Left renal pelvis (tissue), 4 donors: ENCODE measurements at places on chromosomes 3 and 15.

DNA sequence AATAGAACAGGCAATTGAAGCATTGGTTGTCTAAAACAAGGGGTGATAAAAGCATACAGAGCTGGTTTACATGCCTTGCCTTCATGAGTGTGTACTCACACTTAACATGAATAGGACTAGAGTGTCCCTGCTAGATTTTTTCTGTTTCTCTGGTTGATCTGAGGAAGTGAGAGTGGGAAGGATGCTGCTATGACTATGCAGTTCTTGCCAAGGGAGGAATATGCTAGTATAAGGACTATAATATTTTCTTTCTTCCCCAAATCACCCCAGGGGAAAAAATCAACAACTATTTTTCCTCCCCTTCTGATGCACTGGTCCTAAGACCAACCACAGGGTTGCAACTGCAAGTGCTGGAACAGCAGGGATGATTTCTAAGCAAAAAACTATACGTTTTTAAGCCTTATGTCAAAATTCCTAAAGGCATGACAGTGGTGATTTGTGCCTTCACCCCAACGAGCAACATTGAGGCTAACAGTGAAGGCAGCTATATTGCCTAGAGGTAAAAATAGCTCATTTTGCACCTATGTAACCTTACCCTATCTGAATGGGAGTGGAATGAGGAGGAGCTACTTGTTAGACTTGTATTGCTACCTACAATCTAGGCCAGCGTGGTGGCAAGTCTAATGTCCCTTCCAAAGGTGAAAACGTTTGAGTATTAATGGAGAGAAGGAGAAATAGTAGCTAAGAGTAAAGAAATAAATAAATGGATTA lies 33.5 kb upstream of the USP8 start:
- no peak for DNase-seq

DNA sequence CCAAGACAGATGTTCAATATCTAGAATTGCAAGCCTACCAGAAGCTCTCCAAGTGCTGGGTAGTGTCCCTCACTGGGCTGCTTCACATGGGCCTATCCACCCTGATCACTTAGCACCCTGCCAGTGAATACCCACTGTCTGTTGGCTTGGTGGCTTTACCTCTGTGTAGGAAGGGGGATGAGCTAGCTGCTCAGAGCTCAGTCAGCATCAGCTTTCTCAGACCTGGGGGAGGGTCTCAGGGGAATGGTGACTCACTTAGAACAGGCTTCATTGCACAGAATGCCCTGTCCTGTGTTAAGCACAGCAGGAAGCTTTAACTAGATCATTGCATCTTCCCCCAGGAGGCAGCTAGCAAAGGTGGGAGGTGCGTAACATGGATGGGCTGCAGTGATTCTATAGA lies 209.8 kb downstream of the PDCD6IP start:
- no peak for DNase-seq

GRCh38 chr3:27311400-27311799 lies 57.8 kb downstream of the NEK10 start:
- no peak for DNase-seq

DNA sequence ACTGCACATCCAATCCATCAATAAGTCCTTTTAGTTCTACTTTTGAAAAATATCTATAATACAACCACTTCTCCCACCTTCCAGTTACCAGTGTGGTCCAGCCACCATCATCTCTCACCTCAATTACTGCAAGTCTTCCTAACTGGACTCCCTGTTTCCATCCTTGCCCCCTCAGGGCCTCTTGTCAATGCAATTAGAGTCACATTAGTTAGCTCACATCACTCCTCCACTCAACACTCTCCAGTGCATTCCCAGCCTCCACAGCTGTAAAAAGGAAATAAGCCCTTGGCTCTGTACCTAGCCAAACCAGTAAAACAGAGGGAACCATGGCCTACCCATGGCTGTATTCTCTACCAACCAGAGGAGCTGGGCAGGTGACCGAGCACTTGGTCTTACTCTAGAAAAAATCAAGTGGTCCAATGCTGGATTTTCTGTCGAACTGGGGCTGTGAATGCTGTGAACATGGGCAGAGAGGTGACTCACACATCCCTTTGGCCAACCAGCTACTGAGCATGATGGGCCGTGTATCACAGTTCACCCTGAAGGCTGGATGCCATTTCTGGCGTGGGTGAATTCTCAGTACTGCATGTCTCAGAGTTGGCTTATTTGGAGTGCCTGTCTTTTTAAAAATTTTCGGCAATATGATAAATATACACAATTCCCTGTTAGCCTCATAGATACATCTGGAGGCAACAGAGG lies 62.5 kb upstream of the C15orf61 start:
- DNase-seq = no peak

- no peak for DNase-seq
Observed at GRCh38 chr3:152345233-152345632, 76.5 kb downstream of the MBNL1 start.

DNA sequence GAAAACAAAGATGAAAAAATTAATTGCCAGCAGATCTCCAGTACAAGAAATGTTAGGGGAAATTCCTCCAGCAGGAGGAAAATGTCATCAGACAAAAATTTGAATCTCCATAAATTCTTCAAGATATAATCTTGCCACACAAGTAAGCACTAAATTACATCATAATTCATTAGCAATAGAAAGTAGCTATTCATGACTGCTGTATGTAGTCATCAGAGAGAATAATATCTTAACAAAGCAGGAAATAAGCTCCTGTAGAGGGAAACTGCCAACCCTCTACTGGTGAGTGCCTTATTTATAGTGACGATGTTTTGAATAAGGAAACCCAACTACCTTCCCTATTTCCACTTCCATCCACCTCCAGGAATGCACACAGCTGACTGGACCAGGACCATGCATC lies 15.8 kb upstream of the SLC27A2 start:
- no peak for DNase-seq

DNA sequence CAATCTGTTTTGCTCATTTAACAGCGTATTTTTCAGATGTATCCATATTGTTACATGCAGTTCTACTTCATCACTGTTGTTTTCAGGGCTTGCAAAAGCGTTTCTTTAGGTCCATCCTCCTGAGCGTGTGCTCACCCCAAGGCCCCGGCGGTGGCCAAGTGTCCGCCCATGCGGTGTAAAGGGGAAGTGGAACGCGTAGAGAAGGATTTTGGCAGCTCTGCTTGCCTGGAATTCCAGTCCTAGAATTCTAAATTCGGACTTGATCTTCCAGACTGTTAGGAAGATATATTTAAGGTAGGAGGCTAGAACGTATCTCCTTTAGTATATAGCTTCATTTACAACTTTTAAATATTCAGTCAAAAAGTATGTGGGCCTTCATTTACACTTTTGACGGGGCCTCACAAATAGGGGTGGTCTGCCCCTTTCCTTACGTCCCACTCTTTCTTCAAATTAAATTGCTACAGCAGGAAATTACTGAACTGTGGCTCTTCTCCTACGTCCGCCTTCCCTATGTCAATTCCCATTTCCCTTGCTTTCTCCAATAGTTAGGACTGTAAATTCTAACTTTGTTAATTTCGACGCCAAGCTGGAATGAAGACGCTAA lies 609 bp upstream of the TBC1D23 start:
- DNase-seq = no peak

- DNase-seq = no peak
Observed at GRCh38 chr3:31275583-31275982, 257.1 kb upstream of the STT3B start.

DNA sequence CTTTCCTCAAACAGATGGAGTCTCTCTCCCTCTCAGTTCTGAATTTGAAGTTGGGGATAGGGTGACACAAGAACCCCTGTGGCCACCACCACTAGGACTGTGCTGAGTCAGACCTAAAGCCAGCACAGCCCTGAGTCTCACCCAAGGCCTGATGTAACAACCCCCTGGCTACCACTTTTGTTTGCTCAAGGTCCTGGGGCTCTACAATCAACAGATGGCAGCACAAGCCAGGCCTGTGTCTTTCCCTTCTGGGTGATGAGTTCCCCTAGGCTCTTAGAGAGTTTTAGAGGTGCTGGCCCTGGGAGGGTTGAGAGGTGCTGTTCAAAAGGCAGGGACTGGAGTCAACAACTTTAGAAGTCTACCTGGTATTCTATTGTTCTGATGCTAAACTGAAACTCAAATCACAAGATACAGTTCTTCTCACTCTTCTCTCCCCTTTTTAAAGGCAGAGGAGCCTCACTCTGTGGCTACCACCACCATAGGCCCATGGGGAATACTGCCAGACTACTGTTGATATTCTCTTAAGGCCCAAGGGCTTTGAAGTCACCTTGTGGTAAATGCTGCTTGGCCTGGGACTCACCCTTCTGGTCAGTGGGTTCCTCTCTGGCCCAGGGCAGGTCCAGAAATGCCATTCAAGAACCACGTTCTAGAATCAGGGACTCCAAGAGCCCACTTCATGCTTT lies 6.5 kb downstream of the OR5K4 start:
- no peak for DNase-seq

- DNase-seq = no peak
Observed at GRCh38 chr3:181541414-181541813, 170.3 kb upstream of the SOX2 start.

DNA sequence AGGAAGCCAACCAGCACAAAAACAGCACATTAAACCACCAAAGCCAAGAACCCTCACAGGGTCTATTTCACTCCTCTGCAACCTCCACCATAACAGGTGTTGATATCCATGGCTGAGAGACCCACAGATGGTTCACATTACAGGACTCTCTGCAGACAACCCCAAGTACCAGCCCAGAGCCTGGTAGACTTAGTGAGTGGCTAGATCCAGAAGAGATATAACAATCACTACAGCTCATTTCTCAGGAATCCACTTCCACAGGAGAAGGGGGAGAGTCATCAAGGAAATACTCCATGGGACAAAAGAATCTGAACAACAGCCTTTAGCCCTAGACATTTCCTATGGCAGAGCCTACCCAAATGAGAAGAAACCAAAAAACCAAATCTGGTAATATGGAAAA lies 168.1 kb upstream of the CD96 start:
- DNase-seq = no peak

- DNase-seq = no peak
Observed at GRCh38 chr3:28935146-28935545, 345.7 kb upstream of the RBMS3 start.

DNA sequence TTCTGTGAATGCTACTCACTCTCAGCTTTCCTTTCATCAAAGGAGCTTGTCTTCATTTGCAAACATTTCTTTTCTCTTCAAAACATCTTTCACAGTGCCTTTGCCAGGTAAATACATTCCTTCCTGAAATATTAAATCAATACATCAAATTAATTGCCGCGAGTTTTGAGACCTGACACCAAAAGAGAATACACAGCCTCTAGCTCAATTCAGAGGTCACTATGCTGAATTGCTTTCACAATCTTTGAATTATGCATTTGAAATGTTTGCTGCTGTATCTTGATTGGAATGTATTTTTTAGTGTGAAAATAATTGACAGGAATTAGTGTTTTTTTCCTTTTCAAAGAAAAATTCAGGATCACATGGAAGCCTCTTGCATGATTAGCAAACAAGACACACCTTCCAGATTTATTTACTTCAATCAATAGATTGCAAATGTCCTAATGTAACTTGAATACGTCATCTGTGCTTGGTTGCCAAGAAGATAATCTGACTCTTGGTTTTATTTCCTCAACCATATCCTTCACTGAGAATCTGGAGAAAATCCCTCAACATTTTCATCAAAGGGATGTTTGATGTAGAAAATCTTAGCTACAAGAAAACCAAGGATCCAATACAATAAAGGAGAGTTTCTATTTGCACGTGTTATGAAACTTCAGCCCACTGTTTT lies 83.6 kb downstream of the KCNH8 start:
- DNase-seq = no peak

- DNase-seq = no peak
Observed at GRCh38 chr3:175748087-175748730, 889.1 kb downstream of the NAALADL2 start.

DNA sequence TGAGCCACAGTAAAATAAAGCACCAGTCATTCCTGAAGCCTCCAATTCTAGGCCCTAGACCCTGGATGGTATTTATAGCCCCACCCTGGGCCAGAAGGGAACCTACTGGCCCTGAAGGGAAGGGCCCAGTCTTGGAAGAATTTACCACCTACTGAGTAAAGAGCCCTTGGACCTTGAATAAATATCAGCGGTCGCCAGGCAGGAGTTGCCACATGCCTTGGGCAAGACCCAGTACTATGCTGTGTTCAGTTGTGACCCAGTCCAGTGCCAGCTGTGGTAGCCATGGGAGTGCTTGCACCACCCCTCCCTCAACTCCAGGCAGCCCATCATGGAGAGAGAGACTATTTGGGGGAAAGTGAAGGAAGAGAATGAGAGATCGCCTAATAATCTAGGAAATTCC lies 27.0 kb downstream of the NCBP2 start:
- no peak for DNase-seq

- no peak for DNase-seq
Observed at GRCh38 chr3:194396859-194397756, 2.0 kb downstream of the GP5 start.

GRCh38 chr3:5036858-5037257 lies 57.6 kb downstream of the BHLHE40 start:
- DNase-seq = no peak

- no peak for DNase-seq
Observed at GRCh38 chr3:197202694-197203093, 95.7 kb downstream of the DLG1 start.

DNA sequence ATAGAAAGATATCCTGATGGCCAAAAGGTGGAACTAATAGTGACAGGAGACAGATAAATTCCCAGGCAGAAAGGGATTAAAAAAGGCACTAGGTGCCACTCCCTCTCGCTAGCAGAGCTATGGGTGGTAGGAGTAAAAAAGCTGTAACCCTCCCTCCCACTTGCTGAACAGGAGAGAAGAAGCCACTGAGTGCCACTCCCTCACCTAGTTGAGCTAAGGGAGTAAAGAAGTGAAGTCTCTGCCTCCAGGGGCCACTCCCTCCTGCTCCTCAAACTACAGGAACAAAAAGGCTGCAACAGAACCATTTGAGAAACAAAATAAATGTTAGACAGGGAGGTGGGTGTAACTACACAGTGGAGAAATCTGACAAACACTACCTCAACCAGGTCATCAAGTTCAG lies 276.2 kb upstream of the EPHA6 start:
- no peak for DNase-seq

- DNase-seq = no peak
Observed at GRCh38 chr3:102096066-102096465, 246.8 kb downstream of the NFKBIZ start.

DNA sequence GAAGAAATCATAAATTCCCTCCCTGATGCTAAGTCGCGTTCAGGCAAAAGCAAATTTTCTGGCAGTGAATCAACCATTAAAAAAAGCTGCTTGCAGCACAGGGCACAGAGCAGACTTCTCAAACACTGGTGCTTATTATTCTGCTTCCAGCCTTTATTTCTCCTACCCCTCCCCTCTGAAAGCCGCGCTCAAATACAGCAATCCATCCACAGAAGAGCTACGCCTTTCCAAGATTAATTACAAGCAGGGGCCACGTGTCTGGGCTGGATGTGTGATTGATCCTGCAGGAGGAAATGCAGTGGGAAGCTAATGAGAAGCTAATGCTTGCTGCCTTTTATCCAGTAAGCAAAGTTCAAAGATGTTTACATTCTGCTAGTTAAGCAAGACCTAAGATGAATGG lies 134.9 kb upstream of the TOPAZ1 start:
- no peak for DNase-seq

DNA sequence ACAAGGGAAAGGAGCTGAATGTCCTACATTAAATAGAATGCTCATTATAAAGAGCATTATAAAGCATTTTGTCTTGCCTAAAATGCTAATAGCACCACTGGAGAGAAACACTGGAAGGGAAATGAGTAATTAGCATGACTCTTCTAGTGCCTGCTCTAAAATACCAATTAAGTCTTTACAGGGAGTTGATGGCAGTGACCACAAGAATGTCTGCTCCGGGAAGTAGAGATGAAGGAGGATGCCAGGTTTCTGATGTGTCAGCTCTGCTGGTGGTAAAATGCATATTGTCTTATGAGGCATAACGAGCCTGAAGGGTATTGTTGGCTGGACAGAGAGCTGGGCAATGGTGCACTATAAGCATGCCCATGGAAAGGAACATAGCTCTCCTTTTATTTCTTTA lies 49.5 kb downstream of the MYLK start:
- DNase-seq = no peak
